AG08395 (cell line): ENCODE measurements at places on chromosomes 11 and 22.

GRCh38 chr11:61679893-61680621 lies at the start of gene DAGLA:
DAGLA (plus strand) TSS chr11:61680391; CDS start chr11:61720156, 39,765 bp downstream.
- peak; percentile 92 for DNase-seq

- no peak for DNase-seq
These were observed 161.7 kb downstream of the RAB38 start for GRCh38 chr11:88013508-88014065.

- peak; percentile 34 for DNase-seq
These were observed 399.1 kb upstream of the DDI1 start for GRCh38 chr11:103637295-103637694.

DNA sequence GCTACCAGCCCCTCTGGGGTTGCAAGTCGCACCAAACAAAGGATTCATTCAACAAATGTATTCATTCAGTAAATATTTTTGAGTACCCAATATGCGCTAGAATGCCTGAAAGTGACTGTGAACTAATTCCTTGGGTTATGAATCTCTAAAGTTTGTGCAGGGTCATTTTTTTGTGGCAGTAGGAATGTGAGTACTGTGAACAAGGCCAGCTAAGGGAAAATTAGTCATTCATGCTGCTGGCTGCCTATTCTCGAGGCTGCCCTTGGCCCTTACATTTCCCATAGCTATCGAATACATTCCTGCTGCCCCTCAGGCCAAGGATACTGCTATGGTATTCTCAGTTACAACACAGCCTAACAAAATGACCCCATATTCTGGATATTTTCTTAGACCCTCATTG lies 141.6 kb downstream of the TRPC6 start:
- peak; percentile 78 for DNase-seq

- no peak for DNase-seq
These were observed 124.6 kb downstream of the PHF21B start for GRCh38 chr22:44884968-44885805.

- DNase-seq = no peak
These were observed 10.5 kb downstream of the EMID1 start for GRCh38 chr22:29216011-29216872.

GRCh38 chr11:45344028-45344427 lies 57.9 kb upstream of the SYT13 start:
- no peak for DNase-seq

DNA sequence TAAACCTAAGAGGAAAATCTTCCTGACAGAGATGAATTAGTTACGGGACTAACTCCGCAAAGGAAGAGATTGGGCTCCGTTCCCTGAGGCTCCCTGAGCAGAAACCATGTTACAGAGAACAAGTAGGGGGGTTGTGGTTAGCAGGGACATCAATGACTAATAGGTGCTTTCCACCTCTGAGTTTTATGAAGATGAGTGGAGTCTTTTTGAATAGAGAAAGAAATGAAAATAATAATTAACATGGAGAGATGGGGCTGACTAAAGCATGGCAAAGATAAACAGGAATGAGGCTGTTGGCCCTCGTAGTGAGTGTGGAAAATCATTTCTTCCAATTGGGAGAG lies 47.5 kb upstream of the PICALM start:
- peak; percentile 42 for DNase-seq

DNA sequence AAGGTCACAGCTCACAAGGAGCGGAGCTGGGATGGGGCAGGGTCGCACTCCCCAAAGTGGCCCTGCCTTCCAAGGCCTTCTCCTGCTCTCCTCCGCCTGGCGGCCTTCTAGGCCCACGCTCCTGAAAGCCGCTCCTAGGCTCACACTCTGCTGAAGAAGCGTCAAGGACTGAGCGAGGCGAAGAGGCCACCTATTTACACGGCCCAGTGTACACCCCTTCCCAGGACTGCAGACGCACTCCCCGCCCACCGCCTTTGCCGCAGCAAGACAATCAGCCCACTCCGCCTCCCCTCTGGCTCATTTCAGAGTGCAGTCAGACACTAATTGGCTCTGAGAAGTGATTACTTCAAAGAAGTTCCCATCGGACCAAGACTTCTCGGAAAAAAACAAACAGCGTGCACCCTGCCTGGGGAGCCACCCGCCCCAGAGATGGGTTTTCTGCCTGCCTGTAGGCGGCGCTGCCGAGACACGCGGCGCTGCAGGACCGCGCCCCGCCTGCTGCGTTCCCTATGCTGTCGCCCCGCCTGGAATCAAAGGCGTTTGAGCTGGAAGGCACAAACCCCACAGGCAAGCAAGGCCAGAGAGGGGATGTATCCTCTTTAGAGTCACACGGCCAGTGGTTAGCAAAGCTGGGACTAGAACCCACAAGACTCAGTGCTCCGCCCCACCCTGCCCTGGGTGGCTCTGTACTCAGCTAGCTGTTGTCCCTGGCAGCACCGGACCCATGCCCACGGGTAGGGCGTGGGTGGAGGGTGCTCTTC lies 414.8 kb downstream of the BUD13 start:
- no peak for DNase-seq

DNA sequence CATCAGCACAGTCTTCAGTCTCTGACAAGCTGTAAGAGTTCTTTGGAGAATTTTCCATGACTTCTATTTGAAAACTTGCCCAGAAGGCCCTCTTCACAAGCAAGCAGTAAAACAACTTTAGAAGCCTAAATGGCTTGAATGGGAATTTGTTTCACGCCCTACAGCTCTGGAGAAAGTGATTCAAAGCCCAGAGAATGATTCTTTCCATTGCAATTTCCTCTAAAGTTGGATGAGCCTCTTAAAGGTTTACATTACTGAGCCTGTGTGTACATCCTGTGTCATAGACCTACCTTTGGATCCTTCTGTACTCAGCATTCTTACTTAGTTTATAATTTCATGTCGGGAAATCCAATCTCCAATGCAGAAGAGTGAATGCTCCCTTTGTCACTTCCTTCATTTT lies 6.8 kb upstream of the OR8B3 start:
- DNase-seq = no peak

GRCh38 chr11:57416436-57416835 lies 10.5 kb downstream of the SLC43A3 start:
- DNase-seq = no peak

GRCh38 chr11:17580271-17580670 lies 33.2 kb downstream of the OTOG start:
- DNase-seq = no peak

- DNase-seq = no peak
These were observed 1.6 kb downstream of the ANO1 start for GRCh38 chr11:70079691-70080090.

DNA sequence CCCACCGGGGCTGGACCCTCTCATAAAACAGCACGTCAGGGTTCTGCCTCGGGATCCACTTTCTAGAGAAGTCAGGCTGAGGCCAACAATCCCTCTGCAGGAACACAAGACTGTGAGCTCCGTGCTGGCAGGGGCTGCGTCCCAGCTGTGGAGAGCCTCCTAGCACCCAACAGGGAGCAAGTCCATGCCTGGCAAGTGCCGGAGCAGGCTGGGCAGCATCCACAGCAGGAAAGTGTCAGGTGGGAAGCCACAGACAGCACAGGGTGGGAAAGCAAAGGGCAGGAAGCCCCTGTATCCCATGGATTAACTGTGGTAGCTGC lies 682.3 kb downstream of the TBC1D22A start:
- no peak for DNase-seq

DNA sequence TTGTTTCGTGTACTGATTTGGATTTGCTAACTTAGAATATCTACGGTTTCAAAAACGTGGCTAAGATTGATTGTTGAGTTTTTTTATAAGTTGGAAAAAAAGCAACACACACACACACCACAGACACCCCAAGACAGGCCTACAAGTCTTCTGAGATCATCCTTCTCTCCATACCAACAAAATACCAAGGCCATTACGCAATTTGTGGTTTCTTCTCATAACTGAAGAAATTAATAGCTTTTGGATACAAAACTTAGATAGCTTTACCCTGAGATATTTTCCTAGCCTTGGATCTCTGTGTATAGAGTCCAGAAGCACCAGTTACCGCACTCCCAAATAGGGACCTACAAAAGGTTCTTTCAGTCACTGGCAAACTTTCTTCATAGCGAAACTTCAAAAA lies 113.6 kb downstream of the SIK3 start:
- peak; percentile 77 for DNase-seq

GRCh38 chr11:88295028-88295427 lies 42.5 kb downstream of the CTSC start:
- no peak for DNase-seq

DNA sequence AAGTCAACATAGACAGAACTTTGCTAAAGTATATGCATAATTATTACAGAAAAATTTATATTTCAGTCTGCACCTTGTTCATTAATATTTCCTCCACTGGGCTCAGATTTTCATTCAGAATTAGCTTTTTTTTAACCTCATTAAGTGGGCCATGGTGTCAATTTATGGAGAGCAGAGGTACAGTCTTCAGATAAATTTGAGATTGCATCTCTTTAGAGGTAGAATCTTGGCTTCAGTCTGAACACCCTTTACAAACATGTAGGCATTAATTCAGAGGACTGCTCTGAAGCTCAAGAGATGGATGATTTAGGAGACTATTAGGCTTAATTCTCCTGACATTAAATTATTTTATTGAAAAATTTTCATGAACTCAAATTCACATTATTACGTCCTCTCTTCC lies 3.4 kb upstream of the HBB start:
- DNase-seq = no peak

DNA sequence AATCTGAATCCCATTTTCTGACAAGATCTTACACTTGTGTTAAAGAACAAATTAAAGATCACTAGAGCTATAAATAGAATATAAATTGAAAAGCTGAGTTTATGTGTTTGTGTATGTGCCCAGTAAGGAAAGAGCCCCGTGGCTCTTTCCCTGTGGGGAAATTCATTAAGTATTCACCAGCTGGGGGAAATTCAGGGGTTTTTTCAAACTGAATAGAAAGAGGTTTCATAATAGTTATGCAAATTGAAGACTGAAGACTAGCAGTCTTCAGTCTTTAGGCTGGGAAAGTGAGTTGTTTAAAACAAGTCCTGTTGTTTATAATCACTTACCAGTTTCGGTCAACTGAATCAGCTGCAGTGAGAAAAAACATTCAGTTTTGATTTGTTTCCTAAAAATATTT lies 11.3 kb upstream of the MS4A7 start:
- no peak for DNase-seq

DNA sequence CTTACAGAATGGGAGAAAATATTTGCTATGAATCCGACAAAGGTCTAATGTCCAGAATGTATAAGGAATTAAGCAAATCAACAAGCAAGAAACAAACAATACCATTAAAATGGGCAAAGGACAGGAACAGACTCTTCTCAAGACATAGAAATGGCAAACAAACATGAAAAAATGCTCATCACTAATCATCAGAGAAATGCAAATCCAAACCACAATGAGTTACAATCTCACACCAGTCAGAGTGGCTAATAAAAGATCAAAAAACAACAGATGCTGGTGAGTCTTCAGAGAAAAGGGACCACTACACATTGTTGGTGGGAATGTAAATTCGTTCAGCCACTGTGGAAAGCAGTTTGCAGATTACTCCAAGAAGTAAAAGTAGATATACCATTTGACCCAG lies 382.0 kb upstream of the ANO3 start:
- no peak for DNase-seq

GRCh38 chr11:35735903-35736302 lies 73.3 kb downstream of the TRIM44 start:
- DNase-seq = no peak

DNA sequence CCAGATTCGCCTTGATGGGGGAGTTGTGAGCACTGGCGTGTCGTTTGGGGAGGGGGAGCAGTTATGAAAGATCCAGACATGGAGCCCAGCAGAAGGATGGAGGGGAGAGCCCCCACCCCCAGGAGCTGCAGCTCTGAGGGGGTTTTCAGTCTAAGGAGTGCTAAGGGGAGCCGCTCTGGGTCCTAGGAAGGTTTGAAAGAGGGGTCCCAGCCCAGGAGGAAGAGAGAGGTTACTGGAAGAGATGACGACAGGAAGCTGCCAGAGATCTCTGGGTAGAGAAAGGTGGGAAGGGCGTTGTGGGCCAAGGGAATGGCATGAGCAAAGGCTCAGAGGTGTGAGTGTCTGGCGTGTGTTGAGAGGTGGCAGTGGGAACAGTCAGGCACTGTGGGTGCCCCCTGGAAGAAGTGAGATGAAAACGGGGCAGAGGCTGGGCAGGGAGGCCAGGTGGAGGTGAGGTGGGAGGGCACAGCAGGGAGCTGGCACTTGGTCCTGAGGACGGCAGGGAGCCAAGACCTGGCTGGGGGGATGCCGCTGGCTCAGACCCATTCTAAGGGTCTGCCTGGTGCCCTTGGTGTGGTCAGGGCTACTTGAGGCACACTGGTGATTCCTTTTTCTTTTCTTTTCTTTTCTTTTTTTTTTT lies 1.8 kb downstream of the MGAT3 start:
- no peak for DNase-seq

GRCh38 chr11:63847363-63847762 lies 8.5 kb downstream of the MARK2 start:
- DNase-seq = no peak

DNA sequence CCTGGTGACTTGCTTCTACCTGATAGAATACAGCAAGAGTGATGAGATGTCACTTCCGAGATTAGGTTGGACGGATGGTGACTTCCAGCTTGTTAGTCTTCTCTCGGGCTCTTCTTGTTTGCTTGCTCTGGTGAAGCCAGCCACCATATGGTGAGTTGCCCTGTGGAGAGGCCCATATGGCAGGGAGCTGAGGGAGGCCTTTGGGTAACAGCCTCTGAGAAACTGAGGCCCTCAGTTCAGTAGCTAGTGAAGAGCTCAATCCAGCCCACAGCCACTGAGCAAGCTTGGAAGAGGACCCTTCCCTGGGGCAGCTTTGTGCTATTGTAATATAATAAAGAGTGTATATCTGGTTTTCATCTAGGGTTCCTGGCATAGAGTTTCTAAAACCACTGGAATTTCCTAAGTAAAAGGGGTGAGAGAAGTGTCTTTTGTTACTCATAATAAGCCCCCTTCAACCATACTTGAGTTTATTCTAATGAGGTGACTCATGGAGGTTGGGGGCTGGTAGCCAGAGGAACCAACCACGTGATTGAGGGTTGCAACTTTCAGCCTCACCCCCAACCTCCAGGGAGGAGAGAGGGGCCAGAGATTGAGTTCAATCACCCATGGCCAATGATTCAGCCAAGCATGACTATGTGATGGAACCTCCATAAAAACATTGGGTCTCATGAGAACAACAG lies 8.0 kb upstream of the TPCN2 start:
- DNase-seq = peak; percentile 51

- DNase-seq = no peak
These were observed 10.0 kb downstream of the CNTF start for GRCh38 chr11:58632510-58632909.

- DNase-seq = no peak
These were observed 5.0 kb downstream of the ZNF215 start for GRCh38 chr11:6931146-6931713.

- no peak for DNase-seq
These were observed 19.8 kb downstream of the ARL14EP start for GRCh38 chr11:30342736-30343166.

GRCh38 chr11:128599729-128600128 lies 12.4 kb upstream of the ETS1 start:
- DNase-seq = no peak
